ENCODE measurements at places on chromosomes 12 and 14.

- H3K4me1 ChIP-seq = no peaks in the 10 kb centered on the region
- DNase-seq = no peak
- H3K27ac ChIP-seq = no peak overlapping the region
- H3K4me3 ChIP-seq = no peak overlapping the region
- H3K27me3 ChIP-seq = no peaks in the 10 kb centered on the region
Observed at GRCh38 chr14:23828001-23828400, 125.6 kb upstream of the DHRS4 start.

DNA sequence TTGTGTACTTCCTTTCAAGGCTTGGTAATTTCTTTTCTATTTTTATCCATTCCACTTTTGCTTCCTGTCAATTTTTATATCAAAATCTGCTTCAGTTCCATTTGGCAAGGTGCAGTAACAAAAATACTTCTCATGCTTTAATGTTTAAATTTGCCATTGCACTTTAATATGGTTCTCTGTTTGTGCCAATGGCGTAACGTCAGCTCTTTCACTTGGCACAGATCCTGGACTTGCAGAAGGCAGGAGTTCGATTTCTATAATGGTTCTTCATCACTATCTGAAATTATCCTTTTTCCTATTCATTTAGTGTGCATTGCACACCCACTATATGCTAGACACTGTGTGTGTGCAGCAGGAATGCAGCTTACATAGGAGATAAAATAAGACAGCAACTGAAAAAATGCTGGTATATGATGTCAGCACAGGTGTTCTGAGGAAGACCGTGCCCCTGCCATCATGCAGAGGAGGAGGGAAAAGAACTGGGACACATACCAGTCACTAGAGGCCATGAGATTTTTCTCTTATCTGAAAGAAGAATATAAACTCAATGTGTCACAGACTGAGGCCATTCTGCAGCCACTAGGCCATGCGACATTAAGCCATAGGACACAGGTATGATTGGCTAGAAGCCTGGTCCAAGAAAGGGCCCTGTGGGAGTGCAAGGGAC is 298.2 kb downstream of the RPAP3 start:
- H3K4me1 ChIP-seq = peaks cover 44% of the 10 kb centered on the region
- no peaks in the 10 kb centered on the region for H3K36me3 ChIP-seq
- DNase-seq = no peak

- H3K4me3 ChIP-seq = no peak overlapping the region
- DNase-seq = no peak
- H3K27me3 ChIP-seq = no peaks in the 10 kb centered on the region
- H3K27ac ChIP-seq = no peak overlapping the region
- no peaks in the 10 kb centered on the region for H3K4me1 ChIP-seq
- no peaks in the 10 kb centered on the region for H3K36me3 ChIP-seq
Observed at GRCh38 chr12:43277651-43278540, 274.1 kb downstream of the ADAMTS20 start.

DNA sequence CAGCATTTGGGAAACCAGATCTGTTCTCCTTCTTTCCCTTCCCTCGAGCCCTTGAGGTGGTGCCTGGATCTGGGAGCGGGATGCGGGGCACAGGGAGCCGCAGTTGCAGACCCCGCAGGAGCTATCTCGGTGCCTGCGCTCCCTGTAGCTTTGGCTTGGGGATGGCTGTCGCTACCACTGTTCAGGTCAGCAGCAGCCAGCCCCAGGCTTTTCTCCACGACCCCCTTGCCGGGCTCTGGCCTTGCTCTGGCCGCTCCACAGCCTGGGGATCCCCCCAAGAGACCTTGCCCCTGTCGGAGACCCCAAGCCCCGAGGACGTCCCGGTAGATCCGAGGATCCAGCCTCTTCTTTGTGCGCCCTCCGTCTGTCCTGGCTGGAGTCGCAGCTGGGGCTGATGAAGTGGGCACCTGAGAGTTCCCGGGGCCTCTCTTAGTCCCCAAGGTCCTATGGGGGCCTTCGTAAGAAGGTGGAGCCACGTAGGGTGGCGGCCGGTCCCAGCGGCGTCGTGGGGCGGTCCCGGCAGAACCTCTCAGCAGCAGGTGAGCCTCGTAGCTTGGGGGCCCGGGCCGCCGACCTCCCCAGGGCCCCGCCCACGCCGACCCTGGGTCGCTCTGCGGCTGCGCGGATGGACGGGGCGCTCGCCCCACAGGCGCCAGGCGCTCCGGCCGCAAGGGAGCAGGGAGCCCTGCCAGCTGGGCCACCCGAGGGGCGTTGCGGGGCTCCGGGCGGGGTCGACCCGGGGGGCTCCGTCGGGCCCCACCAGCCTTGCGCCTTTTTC is 1.3 kb downstream of the DDN start:
- no peak overlapping the region for H3K27ac ChIP-seq
- DNase-seq = no peak
- H3K4me3 ChIP-seq = peak overlapping the region; percentile 3
- peaks cover 23% of the 10 kb centered on the region for H3K36me3 ChIP-seq

DNA sequence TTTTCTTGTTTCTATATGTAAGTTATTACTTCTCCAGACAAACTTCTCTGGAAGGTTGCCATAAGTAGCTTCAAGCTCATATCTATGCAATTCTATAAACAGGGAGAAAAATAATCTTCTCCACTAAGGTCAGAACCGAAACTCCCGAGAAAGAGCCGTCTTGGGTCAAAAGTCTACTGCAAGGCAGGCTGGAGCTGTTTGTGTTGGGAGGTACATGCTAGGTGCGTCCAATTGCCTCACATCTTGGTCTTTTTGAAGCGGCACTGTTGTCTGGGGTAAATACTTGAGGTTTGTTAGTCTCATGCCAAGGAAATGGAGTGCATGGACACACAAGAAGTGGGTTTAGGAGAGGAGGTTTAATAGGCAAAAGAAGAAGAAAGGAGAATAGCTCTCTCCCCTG is 674.7 kb upstream of the TMEM132C start:
- H3K27me3 ChIP-seq = peaks cover 3% of the 10 kb centered on the region
- H3K36me3 ChIP-seq = no peaks in the 10 kb centered on the region
- H3K4me3 ChIP-seq = no peak overlapping the region
- H3K27ac ChIP-seq = no peak overlapping the region
- no peak for DNase-seq

DNA sequence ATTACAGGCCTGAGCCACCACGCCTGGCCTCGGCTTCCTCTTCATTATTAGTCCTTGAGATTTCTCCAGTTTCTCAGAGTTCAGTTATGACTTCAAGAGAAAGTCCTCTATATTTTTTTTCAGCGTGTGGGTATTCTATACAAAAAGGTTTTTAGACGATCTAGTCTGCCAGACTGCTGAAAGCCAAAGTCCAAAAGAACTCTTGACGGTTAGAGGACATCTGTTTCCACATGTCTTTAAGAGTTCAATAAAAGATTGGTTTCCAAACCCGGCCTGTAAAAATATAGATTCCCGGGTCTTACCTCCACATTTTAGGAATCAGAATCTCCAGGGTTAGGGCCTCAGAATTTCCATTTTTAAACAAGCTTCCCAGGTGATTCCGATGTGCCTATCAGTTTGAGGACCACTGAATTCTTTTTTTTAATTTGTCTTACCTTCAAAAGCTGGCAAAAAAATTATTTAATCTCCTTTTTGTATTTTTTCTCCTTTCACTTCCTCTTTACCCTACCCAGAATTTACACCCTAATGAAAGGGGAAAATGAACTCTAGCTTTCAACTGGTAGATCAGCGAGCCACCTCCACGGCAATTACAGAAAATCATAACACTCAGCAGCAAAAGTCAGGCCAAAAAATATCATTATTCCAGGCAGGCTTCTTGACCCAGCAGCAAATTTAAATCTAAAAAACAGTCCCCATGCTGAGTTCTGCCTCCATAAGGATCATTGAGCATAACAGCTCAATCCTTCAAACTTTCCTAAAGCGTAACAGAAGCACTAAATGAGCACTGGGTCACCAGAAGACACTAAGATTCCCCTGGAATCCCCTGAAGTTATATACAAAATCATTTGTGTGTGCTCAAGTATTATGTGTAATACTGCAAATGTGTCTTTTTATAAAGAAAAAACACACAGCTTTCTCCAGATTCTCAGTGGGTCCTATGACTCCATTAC is 8.7 kb downstream of the NT5DC3 start:
- no peak overlapping the region for H3K4me3 ChIP-seq
- H3K4me1 ChIP-seq = no peaks in the 10 kb centered on the region
- no peaks in the 10 kb centered on the region for H3K27me3 ChIP-seq
- DNase-seq = no peak
- H3K27ac ChIP-seq = no peak overlapping the region

DNA sequence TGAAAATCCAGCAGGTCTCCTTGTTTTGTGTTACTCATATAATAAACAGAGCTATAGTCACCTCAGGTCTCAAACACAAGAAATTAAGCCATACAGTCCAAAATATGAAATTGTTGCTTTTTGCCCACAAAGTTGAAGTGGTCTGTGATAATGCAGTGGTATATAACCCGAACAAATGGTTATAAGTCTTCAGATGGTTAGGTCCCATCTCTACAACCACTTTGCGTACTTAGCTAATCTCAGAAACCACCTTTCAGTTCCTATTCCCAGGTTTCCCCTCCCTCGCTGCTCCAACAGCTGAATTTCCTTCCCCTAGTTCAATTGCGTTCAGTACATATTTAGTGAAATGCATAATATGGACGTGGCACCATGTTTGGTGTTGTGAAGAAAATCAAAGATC is 3.3 kb upstream of the KCNA5 start:
- no peak overlapping the region for H3K4me3 ChIP-seq
- peaks cover 36% of the 10 kb centered on the region for H3K27me3 ChIP-seq
- H3K4me1 ChIP-seq = no peaks in the 10 kb centered on the region
- no peak for DNase-seq

GRCh38 chr12:117571321-117571720 is 209.9 kb upstream of the NOS1 start:
- no peak overlapping the region for H3K4me3 ChIP-seq
- H3K36me3 ChIP-seq = no peaks in the 10 kb centered on the region
- DNase-seq = no peak

DNA sequence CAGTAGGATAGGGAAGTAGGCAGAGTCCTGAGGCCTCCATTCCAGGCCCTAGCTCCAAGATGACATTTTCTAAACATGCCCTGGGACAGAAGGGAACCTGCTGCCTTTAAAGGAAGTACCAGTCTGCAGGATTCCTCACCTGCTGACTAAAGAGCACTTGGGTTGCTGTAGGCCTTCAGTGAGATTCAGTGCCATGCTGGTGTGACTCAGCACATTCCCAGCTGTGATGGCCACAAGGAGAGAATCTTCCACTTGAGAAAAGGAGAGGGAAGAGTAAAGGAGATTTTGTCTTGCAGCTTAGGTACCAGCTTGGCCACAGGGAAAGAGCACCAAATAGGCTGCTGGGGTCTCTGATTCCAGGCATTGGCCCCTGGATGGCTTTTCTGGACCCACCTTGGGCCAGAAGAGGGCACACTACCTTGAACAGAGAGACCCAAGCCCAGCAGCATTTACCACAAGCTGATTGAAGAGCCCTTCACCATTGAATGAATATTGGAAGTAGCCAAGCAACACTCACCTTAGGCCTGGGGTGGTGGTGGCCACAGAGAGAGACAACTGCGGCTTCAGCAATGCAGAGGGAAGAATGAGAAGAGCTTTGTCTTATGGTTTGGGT is 498.3 kb downstream of the KCNH5 start:
- DNase-seq = no peak
- no peaks in the 10 kb centered on the region for H3K36me3 ChIP-seq
- H3K4me3 ChIP-seq = no peak overlapping the region
- no peak overlapping the region for H3K27ac ChIP-seq
- H3K27me3 ChIP-seq = no peaks in the 10 kb centered on the region

- no peak overlapping the region for H3K4me3 ChIP-seq
- no peaks in the 10 kb centered on the region for H3K36me3 ChIP-seq
- no peaks in the 10 kb centered on the region for H3K4me1 ChIP-seq
- no peaks in the 10 kb centered on the region for H3K27me3 ChIP-seq
- DNase-seq = no peak
Observed at GRCh38 chr14:33282331-33283230, 343.9 kb downstream of the NPAS3 start.

DNA sequence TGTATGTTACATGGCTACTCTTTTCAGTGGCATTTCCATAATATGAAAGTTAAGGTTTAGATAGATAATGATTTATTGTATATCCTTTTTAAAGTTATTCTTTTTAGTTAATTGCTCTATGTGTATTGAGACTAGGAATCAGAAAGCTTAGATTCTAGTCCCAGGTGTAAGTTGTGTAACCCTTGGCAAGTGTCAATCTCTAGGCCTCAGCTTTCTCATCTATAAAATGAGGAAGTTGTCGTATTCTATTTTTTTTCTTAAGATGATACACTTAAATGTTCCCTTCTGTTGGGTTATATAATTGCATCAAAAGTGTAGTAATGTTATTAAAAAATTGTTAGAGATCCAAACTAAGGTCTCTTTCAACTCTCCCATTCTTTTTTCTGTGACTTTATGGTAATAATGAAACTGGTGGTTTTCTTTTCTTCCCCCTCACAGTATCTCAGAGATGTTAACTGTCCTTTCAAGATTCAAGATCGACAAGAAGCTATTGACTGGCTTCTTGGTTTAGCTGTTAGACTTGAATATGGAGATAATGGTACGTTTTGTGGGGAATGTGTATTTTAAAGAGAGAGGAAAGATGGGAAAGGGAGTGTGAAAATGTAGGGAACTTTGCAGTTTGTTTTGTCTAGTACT is 4.1 kb downstream of the RTRAF start:
- peaks cover 41% of the 10 kb centered on the region for H3K36me3 ChIP-seq
- H3K4me3 ChIP-seq = no peak overlapping the region
- peaks cover 45% of the 10 kb centered on the region for H3K4me1 ChIP-seq

DNA sequence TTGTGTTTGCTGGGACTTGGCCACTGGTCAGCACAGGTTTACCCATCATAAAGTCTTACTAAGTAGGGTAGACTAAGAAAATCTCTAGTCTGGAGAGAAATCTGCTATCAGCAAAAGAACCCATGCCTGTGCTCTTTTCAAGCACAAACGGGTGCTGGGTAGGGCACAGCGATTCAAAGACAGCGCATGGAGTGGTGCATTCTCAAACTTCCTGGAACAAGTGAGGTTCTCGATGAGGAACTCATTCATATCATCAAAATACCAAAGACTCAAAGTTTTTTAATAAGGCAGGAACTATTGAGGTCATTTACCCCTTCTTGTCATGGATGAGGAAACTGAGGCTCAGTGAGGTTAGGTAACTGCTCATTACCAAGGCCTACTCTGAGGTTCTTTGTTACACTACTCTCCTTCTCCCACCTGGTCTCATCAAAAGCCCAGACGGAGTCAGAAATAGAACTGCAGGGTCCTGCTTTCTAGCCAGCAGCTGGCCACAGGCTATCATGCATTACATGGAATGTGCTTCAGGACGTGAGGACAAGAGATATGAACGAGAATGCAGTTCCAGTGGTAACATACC is 390.3 kb downstream of the ZFP36L1 start:
- no peak overlapping the region for H3K27ac ChIP-seq
- no peaks in the 10 kb centered on the region for H3K27me3 ChIP-seq
- no peak overlapping the region for H3K4me3 ChIP-seq
- DNase-seq = no peak
- H3K4me1 ChIP-seq = peaks cover 18% of the 10 kb centered on the region
- no peaks in the 10 kb centered on the region for H3K36me3 ChIP-seq

GRCh38 chr14:93708311-93708734 is 80.0 kb downstream of the PRIMA1 start:
- H3K27me3 ChIP-seq = no peaks in the 10 kb centered on the region
- no peaks in the 10 kb centered on the region for H3K36me3 ChIP-seq
- DNase-seq = no peak
- H3K4me3 ChIP-seq = no peak overlapping the region
- H3K27ac ChIP-seq = no peak overlapping the region

- H3K4me1 ChIP-seq = peaks cover 49% of the 10 kb centered on the region
- H3K4me3 ChIP-seq = peak overlapping the region; percentile 64
- H3K27ac ChIP-seq = peak overlapping the region; percentile 87
Observed at GRCh38 chr14:89304972-89305703, 111.9 kb downstream of the FOXN3 start.

Data from activated T-helper 1 cell treated with anti-CD3 and anti-CD28 coated beads, Interleukin-12 subunit alpha, Interleukin-12 subunit beta, Interleukin-2, Interleukin-4 antibody, amounts not matched to agents 30 ng/mL and 10 ng/mL and 1 ng/mL, durations not matched to agents 14 hours and 24 hours and 36 hours (primary cell).